Foreskin keratinocyte (primary cell): ENCODE measurements at places on chromosomes 5 and 9. TPM values are rescaled to one million over a fixed set of nuclear protein-coding genes. Genes with fewer than 3 reads are reported as not detected.
A peak's percentile ranks its signal among the peaks of the same experiment; 100 is the strongest.

Gene CER1
- polyA plus RNA-seq = not detected in 2 replicates

DNA sequence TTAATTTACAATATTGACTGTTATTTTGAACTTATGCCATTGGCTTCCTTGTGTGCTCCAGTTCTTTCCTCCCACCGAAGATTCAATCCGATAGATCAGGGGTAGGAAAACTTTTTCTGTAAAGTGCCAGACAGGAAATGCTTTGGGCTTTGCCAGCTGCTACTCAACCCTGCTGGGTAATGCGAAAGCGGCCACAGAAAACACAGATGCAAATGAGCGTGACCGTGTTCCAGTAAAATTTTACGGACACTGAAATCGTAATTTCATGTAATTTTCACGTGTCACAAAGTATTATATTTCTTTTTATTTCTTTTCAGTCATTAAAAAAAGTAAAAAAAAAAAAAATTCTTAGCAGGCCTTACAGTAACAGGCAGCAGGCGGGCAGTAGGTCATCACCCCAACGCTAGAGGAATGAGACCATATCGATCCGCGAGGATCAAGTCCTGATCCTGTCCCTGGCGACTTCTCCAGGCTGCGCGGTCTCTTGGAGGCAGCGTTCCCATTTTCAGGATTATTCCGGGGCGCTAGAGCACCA, 599 bp downstream of the NMRK1 start:
- DNase-seq = no peak

- DNase-seq = no peak
Observed at GRCh38 chr5:37663538-37663937, 176.3 kb downstream of the GDNF start.

Gene FOXD4L6
- polyA plus RNA-seq = 0.02 TPM in 1 of 2 replicates, not detected in the other

DNA sequence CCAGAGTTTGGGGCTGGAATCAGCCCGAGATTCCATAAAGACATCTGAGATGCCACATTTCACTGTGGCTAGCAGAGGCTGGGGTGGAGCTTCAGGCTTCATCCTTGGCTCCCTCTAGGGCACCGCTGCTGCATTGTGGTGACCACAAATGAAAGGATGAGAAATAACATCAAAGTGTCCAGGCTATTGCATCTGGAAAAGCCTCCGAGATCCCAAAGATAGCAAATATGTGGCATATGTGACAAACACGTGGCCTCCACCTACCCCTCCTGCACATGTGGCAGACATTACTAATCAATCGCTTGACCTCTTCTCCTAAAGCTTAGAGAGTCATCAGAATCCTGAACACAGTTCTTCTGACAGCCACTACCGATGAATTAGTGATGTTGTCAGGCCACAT, 4.5 kb downstream of the SPARC start:
- DNase-seq = no peak

DNA sequence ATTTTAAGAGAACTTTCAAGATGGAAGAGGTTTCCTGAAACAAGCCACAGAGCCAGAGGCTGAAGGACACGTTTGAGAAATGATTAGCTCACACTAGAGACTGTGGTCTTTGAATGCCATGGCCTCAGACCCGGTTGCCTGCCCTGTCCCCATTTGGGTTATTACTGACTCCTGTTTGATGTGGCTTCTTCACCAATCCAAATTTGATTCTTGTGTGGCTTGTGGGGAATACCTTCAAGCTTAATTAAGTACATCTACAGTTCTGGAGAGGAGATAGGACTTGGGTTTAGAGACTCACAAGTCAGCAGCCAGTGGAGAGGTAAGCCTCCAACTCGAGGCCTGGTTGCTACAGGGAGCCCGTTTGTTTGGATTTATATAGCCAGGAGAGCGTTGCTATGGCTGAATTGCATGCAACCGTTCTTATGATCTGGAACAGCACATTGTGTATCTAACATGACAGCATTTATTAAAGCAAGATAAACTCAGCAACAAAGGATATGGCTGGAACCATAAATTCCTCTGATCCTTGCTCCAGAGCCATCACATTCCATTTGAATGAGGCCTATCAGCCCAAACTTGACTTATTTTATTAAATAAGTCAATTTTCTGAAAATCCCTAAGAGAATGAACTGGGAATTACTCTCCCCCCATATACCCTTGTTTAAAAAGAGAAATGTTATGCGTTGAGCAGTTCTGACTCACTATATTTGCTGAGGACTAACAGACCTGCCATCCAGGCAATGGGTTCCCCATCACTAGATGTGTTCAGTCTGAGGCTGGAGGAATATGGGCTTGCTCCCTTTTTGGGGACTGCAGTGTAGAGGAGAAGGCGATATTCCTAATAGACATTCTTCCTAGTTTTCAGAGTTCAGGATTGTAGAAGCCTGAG, 88.4 kb upstream of the TNFSF8 start:
- no peak for DNase-seq

DNA sequence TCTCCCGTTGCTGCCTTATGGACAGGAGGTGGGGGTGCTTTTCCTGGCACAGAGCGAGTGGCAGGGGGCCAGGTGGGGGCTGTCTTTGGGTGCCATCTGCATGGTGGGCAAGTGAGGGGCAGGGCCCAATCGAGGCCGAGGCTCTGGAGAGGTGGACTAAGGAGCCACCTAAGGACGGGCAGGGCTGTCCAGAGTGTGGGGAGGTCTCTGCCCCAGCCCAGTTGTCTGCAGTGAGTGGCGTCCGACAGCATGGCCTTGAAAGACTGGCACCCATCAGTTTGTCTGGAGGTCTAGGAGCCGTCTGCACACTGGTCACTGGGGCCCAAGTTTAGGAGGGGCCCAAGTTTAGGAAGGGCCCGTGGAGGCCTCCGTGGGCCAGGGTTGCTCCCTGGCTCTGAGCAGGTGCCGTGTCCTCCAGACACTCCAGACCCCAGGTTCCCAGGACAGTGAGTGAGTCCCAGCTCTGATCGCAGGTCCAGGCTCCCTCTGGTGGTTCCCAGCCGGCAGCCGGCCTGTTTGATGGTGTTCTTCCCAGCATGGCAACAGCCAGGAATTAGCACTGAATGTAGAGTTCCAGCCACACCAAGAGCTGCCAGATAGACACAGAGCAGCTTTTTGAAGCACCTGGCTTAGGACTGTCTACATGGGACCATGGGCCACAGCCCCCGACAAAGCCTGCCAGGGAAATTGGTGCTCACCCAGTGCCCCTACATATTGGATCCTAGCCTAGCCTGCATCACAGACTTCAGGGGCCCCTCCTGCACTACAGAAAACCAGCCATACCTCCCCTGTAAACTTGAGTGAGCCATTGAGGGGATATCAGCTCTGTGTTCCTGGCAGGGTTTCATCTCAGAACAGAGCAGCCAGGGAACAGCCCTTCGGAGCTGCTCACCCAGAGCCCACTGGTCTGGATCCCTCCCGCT, 120.9 kb downstream of the WNK2 start:
- DNase-seq = peak; percentile 22

DNA sequence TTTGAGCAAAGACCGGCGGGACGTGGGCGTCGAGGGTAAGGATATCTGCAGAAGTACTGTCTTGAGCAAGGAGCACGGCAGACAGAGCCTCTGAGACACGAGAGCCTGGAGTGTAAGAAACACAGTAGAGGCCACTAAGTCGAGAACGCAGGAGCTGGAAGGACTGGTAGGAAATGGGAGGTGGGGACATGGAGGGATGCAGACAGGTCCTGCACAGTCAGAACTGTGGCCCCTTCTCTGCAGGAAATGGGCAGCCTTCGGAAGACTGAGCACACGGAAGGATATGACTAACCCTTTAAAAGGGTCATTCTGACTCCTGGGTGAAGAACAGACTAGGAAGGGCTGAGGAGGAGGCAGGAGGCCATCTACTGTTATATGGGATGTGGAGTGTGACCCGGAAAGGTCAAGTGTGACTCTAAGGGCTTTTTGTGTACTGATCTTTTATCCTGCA, 1.4 kb upstream of the CAMSAP1 start:
- DNase-seq = no peak

- no peak for DNase-seq
Observed at GRCh38 chr9:69918322-69918721, 97.7 kb downstream of the CFAP95 start.

Gene LCN9
- polyA plus RNA-seq = not detected in 2 replicates

- DNase-seq = no peak
Observed at GRCh38 chr5:176446028-176446665, 2.0 kb upstream of the FAF2 start.

- DNase-seq = peak; percentile 93
Observed at GRCh38 chr5:142364251-142365145, 39.7 kb upstream of the SPRY4 start.

Gene FCN2
- not detected in 2 replicates for polyA plus RNA-seq

Gene C5orf58
- polyA plus RNA-seq = not detected in 2 replicates

DNA sequence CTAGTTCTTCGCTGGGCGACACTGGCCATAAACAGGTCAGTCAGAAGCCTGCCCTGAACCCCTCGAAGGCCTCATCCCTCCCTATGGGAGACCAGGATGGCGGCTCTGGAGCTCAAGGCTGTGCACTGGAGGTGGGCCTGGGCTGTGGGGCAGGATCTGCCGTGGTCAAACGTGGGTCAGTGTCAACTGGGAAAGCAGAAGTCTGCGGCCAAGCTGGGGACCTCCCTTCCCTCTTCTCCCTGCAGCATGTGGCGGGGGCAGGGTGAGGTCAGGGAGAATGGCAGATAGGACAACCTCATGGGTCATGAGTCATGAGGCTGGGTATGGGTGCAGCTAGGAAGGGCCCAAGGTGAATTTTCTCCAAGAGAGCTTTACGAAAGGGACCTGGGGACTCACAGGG, 132.9 kb downstream of the RXRA start:
- no peak for DNase-seq

GRCh38 chr9:112819635-112820496, 69.3 kb downstream of the SNX30 start:
- peak; percentile 59 for DNase-seq

DNA sequence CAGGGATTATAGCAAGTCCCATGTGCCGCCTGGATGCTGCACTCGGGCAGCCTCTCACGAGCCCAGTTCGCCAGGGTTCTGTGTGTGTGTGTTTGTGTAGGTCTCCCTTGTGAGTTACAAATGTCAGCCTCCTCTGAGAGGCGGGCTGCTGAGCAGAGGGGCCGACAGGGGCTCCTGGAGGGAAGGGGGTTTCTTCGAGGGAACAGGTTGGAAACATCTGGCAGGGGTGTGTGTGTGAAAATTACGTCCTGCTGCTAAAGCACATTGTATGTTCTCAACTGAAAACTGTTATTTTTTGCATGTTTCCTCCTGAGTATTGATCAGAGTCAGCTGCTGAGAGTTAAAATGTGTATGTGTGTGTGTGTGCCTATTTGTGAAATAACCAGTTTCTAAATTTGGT, 9.7 kb downstream of the GALNT10 start:
- DNase-seq = no peak

DNA sequence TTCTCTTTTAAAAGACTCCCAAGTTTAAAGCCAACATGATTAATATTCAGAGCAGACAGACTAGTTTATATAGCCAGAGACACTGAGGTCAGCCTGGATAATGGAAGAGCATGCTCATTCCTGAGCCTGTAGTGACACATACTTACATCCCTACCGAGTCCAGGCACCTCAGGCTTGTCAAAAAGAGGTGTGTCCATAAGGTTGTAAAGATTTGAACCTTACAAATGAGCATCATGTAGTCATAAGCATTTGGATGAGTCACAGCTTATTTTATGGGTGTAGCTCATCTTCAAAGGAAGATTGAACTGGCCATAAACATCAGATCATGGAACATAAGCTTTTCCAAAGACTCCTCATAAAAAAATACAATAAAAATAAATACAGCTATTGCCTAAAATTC, 333.5 kb downstream of the EFNA5 start:
- DNase-seq = peak; percentile 99

Gene ADAMTS13
- 0.36 and 0.85 TPM in 2 replicates for polyA plus RNA-seq

- no peak for DNase-seq
Observed at GRCh38 chr5:43207601-43208000, 15.6 kb downstream of the NIM1K start.

- no peak for DNase-seq
Observed at GRCh38 chr5:44847206-44847852, 38.6 kb downstream of the MRPS30 start.

Gene TTC23L
- polyA plus RNA-seq = not detected in 2 replicates

GRCh38 chr5:154238776-154239481, 48.4 kb downstream of the GALNT10 start:
- no peak for DNase-seq

Gene KYAT1
- polyA plus RNA-seq = 13.0 and 16.4 TPM in 2 replicates

DNA sequence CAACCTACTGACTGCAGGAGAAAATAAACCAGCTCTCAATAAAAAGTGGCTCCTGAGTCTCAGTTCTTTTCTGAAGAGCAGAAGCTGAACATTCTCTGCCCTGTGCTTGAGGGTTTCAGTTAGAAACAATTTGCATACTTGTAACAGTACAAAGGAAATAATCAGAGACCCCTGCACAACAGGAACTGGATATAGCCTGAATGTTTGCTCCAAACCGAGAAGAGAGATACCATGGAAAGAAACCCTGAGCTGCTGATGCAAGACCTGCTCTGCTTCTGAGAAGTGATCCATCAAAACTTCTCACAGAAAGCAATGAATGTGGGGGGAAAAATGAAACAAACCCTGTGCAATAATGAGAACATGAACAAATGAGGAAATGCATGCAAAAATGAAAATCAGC, 592.9 kb downstream of the SEMA5A start:
- no peak for DNase-seq

- DNase-seq = no peak
Observed at GRCh38 chr9:136694163-136694871, 7.1 kb upstream of the AGPAT2 start.

Gene SMIM32
- not detected in 2 replicates for polyA plus RNA-seq

DNA sequence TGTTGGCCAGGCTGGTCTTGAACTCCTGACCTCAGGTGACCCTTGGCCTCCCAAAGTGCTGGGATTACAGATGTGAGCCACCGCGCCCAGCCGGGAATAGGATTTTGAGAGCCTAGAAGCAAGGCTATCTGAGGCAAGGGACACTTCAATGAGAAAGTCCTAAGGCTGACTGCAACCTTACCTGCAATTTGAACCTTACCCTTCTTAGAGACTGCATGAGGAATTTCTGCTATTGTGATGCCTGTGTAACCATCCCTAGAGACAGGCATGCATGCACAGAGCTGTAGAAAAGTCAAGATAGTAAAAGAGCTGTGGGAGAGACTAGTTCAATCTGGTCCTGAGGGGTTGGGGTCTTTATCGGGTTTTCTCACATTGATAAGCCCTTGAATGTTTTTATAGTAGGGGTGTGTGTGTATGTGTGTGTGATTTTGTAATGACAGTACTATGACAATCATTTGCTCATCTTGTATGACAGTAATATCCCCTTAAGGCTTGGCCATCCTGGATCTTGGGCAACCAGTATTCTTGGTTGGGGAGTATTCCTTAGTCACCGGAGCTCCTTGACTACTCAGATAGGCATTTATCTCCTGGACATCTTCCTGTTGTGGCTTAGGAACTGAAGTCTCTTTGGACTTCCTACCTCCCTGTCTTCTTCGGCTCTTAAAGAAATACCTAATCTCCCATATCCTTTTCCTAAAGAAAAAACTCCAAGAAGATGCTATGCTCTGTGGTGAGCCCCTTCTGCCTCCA, 11.2 kb downstream of the DNAJB5 start:
- peak; percentile 89 for DNase-seq

DNA sequence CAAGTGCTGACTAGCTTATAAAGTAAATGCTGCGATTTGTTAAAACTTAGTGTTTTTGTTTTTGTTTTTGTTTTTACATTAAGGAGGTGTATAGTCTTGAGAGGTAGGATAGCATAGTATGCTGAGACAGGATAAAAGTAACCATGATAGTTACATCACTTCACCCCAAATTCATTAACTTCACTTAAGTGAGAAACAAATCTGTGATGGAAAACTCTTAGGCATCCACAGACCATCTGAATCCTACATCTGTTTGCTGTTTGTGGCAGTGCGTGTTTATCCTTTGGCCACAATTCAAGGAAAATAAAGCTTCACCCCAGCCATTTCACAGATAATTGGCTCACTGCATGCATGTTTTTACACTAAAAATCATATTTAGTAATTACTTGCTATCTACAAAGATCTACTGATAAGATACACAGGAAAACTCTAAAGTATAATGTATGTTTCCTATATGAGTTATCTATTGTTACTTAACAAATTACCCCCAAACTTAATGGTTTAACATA, 82.0 kb downstream of the ZNF622 start:
- DNase-seq = no peak

Gene WDR38
- polyA plus RNA-seq = not detected in 2 replicates
